D341Med (cell line): ENCODE measurements at places on chromosomes 13 and 19.
A peak's percentile ranks its signal among the peaks of the same experiment; 100 is the strongest.

DNA sequence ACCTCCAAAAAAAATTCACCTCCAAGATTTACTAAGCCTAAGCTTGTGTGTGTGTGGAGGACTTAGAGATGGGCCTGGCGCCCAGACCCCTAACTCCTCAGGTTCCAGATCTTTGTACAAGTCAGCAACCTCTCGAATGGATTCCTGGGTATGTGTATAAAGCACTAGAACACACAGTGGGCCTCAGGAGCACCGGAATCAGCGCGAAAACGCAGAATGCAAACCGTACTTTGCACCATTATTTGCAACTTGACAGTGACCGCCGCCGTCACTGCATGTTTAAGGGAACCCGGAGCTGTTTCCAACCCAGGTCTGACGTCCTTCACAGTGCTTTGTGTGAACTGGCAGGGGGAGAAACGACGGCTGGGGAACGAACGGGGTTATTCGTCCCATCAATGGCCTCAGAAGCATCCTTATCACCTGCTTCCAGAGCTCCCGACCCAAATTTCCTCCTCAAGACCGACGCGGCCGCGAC lies 688 bp downstream of the ZNF606 start:
- no peak for DNase-seq

DNA sequence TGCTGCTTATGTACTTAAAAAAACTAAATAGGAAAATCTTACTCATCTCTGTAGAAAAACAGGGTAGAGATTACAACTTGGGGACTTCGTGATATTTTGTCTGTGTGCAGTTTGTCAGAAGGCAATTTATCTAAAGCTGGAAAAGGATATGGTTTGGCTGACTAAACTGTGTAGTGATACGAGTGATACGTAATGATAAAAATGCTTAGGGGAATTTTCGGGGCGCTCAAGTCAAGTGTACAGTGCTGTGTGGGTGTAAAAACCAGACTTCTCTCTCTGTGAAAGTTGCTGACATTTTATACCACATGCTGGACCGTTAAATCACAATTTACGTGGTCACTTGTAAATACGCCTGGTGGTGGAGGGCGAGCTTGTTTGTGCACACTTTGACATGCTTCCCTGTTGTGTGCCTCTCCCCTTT lies 221.7 kb downstream of the KCNRG start:
- DNase-seq: no peak

DNA sequence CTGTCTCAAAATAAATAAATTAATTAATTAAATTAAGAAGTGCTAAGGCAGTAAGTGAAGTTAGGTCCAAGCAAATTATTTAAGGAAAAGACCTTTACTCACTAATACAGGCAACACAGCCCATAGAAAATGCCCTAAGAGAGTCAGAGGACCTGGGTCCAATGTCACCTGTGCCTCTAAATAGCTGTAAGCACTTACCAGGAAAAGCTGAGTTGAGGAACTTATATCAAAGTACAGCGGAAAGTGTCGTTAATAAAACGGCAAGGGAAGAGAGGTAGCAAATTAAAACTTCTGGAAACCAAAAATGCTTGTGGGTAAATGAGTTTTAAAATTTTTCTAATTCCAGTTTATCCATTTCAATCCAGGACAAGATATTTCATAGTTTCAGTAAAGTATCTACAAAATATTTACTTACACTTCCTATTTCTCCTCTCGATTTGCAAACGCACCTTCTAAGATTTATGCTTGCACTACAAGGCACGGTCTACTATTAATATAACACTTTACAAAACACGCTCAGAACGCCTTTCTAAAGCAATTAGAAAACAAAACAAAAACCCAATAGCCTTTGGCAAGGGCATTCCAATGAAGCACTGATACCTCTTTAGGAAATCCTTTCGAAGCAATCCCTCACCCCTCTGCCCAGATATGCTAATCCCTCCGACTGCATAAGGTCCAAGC lies 963 bp downstream of the VPS36 start:
- DNase-seq: no peak

DNA sequence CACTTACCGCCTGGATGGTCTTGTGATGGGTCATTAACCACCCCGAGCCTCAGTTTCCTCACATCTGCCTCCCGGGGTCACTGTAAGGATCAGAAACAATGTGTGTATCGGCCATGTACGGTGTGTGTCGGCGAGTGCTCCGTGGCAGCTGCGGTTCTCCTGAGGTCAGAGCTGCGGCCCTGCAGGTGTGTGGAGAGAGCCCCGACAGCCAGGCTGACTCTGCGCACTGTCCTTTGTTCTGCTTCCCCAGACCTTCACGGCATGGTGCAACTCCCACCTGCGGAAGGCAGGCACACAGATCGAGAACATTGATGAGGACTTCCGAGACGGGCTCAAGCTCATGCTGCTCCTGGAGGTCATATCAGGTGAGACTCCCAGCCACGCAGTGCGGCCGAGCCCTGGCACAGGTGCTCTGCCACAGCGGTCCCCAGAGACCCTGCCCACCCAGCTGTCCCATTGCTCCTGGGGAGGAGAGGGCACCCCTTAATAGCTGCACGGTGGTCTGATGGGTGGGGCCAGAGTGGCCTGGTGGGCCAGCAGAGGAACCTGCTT lies 43.8 kb downstream of the CAPN12 start:
- DNase-seq: no peak

- DNase-seq: no peak
These were observed 659.9 kb upstream of the KLF12 start for GRCh38 chr13:74794147-74794546.

DNA sequence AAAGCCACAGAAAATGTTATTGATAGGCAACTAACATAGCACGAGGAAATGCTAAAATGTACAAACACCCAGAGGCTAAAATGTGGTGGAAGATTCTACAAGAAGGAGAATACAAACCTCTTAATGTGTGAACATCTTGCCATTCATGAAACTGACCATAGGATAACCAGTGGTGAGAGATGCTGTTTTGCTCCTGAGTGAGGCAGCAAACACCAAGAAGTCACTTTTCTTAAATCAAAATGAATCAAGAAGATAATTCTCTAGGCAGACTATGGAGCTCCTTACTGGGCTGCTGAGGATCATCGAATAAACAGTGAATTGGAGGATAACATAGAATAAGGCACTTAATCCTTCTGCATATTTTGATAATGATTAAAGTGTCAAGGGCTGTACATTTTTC lies 375.4 kb upstream of the SLITRK6 start:
- DNase-seq: no peak

DNA sequence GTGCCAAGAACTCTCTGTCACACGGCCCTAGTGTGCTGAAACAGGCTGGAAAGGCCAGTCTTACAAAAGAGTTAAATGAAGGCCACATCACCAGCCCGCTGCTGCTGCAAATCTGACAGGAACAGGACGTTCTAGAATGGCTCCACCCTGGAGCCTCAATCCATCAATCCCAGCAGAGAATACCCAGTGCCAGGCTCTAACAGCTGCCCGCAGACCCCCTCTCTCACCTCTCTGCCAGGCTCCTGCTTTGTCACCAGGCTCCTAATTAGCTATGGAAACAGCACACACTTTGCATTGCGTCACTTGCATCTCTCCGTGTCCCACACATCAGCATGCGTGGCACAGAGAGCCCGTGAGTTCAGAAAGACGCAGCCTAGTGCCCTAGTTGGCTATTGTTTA lies 314.1 kb downstream of the FOXO1 start:
- no peak for DNase-seq

DNA sequence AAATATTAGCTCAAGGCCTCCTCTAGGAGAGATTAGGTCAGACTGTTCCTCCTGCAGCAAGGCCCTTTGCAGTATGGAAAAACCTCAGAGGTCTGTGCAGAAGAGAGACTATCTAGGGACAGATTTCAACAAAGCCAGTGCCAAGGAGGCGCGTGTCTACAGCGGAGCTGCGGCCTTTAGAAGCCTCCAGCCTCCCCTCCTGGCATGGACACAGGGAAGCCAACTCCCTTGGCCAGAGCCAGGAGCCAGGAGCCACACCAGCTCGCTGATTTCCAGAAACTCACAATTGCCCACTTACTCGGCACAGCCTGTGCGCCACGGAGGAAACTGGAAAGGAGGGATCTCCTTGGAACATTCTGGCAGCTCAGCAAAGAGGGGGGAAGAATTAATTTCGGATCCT lies 63.4 kb downstream of the INSR start:
- DNase-seq: no peak

DNA sequence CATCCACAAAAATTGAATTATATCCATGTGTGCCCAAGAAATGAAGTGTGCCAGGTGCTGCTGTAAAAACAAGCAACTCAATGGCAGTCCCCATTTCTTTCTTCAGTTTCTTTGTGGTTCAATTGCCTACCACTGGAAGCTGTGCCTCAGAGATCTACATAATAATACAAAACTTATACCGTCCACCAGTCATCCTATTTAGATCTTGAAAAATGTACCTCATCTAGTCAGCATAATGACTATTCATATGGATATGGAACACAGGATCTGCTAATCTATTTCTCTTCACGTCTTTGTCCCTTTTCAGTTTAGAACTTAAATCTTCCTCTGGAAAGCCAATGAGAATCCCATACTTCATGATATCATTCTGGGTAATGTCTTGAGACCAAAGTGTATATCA lies 648.5 kb downstream of the PCDH9 start:
- DNase-seq: no peak

DNA sequence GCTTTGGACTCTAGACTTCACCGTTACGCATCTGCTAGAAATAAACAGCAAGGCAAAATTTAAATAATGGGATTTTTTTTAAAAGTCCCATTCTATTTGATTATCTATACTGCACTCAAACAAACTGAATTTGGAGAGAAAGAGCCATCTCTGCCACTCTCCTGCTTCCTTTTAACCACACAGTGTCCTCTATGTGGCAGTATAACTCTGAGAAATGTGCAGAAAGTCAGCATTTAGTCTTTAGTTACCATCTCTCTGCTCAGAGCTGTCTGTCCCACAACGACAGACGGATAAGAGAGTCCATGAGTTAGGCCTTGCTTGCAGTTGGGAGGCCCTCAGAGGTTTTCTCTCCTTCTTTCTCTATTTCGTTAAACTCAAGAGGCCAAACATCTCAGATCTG lies 21.2 kb downstream of the CCNA1 start:
- peak; percentile 42 for DNase-seq

DNA sequence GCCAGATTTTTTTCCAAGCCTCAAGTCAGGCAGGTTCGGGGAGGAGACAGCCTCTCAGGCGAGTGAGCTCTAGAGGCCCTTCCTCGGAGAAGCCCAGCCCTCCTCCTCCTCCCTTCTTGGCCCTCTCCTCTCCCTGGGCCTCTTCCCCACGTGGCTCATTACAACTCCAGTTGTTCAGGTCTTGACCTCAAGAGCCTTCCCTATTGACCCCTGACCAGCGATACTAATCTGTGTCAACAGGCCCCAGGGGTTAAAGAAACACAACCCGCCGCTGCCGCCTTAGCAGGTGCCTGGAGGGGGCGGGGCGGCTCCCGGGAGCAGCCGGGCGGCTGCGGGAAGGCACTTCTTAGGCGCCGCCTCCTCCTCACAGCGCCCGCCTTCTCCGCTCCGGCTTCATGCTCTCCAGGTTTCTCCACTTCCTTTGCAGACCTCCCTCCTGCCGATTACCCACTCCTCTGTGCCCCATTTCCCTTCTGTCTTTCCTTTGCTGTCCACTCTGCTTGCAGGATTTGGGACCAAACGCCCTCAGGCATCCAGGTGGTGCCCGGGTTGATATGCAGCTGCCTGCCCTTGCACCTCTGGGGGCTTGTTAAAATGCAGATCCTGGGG lies 51.0 kb downstream of the LYL1 start:
- DNase-seq: peak; percentile 86

GRCh38 chr13:114021464-114022308 lies 47.8 kb upstream of the C13orf46 start:
- no peak for DNase-seq

DNA sequence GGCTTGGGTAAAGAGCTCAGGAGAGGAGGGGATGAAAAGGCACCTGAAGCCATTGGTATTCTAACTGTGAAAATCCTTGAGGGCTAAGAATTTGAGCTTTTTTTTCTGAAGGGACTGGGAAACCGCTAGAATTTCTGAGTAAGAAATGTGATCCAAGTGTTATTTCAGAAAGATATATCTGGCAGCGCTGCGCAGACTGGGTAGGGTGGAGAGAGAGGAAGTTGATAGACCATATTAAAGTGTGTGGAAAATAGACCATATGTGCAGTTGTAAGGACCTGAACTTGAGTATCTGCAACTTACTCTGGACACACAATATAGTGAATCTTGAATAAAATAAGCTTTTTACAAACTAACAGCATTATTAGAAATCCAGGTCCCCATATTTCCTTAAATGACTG lies 427.4 kb downstream of the NDFIP2 start:
- no peak for DNase-seq

GRCh38 chr13:67366533-67366932 lies 136.4 kb upstream of the PCDH9 start:
- DNase-seq: no peak

- DNase-seq: peak; percentile 71
These were observed 21.5 kb upstream of the GARRE1 start for GRCh38 chr19:34232566-34233481.

- no peak for DNase-seq
These were observed 942.2 kb upstream of the MIR17HG start for GRCh38 chr13:90405301-90405700.

DNA sequence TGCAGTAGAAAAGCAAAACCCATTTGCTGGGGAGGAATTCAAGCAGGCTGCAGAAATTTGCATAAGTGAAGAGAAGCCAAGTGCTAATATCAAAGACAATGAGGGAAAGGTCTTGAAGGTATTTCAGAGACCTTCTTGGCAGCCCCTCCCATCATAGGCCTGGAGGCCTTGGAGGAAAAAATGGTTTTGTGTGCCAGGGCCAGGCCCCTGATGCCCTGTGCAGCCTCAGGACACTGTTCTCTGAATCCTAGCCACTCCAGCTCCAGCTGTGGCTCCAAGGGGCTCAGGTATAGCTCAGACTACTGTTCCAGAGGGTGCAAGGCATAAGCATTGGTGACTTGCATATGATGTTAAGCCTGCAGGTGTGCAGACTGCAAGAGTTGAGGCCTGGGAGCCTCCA lies 463.2 kb upstream of the ATXN8OS start:
- DNase-seq: no peak

GRCh38 chr19:955803-956765 lies 28.1 kb upstream of the WDR18 start:
- DNase-seq: no peak

GRCh38 chr19:11338569-11339253 lies 746 bp downstream of the RAB3D start:
- no peak for DNase-seq

- DNase-seq: no peak
These were observed 1.2 kb upstream of the GPX4 start for GRCh38 chr19:1102407-1103131.

DNA sequence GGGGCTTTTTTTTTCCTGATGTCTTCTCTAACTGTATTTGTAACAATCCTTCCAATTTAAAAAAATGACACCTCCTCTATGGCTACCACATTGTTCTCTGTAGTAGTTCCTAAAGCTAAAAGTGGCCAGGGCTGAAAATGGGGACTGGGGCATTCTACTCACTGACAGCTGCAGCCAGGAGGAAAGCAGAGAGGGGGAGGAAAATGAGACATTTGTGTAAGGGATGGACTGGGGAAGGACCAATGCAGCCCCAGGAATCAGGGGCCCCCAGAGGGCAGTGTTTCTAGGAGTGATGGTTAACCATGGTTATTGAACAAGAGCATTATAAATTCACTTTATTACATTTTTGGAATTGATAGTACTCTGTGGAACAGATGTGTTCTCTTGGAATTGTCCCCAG lies 34.3 kb upstream of the C1QTNF9 start:
- DNase-seq: no peak
